ENCODE measurements at places on chromosomes 12 and 14.

DNA sequence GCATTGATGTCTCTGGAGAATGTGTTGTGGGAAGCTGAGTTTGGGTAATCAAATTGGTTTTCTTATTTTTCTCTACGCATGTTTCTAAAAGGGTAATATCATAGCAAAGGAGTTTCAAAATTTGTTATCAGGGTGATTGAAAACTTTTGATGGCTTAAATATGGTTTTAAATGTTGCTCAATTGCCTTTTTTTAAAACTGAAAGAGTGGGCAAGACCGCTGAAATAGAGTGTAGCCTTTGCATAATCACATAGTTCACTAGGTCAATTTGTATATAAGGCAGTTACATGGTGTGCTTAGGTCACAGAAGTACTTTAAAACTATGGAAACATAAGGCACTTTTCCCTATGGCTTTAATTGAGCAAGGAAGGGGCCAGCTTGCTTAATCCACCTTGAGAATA is 167.4 kb downstream of the SNAPC1 start:
- no peak for DNase-seq

DNA sequence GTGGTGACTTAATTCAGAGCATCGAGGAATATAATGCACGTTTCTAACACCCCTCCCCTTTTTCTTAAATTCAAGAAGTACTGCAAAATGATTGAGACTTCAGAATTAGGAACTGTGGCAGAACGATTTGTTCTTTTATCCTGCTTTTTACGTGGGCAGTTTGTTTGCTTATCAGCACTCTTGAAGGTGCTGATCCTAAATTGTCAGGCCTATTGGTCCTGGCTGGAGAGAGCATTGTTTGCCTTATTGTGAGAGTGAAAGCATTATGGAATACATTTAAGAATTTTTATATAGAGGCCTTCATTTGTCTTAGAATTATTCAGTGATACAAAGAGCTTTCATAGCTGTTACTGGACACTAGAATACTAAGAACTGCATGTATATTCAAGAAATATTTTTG is 59.1 kb downstream of the TMTC2 start:
- no peak for DNase-seq

DNA sequence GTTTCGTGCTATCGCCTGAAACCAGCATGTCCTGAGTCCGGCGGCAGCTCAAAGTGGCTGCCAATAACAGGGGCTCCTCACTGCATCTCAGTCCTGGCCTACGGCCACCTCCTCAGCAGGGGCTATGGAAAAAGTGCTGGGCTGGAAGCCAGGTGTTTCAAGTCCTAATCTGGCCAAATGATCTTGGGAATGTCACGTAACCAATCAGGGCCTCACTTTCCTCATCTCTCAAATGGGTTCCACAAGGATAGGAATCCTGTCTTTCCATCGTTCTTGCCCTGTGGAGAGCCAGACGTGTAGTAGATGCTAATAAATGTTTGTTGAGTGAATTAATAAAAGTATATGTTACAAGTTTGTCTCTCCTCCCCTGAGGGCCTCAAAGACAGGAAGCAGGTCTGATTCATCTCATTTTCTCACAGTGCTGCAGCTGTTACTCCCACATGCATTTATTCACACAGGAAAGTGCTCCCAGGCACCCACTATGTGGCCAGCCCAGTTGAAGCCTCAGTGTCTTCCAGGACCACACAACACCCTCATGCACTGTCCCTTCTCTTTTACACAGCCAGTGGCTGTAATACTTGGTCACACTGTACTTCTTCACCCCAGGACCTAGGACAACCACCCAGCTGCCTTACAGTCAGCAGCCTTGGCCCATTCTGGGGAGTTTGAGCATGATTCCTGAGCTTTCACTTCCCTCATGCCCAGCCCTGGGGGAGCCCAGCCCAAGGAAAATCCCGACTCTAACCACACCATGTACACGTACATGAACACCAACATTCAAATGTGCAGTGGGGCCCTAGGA is 5.0 kb downstream of the CMKLR1 start:
- no peak for DNase-seq

DNA sequence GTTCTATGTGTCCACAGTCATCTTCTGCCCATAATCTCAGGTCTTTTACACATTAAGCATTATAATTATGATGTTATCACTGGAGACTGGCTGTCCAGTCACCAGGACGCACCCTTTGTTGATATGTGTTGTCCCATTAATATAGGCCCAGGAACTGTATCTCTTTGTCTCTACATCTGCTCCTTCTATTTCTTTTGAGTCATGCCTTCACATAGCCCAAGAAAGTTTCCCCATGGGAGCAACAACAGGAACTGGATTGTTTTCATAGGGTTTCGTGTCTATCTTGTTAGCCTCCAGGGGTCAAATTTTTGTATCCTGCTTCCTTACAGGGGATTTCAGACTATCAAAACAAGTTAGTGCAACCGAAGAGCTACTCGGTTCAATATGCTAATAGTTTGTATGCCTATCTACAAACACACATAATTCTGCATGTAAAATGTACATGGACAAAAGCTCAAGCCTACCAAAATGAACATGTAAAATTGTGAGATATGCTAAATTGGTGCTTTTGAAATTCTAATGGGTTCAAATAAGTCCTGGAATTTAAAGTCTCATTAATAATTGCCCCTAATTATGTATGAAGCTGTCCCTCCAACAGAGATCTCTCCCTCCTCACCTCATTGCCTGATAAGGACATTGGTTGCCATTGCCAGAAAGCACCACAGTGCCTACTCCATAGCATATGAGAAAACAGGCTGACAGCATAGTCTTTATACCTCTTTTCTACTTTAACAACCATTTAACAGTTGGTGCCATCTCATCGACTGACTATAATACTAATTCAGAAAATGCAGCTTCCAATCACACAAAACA is 99.8 kb upstream of the DIO2 start:
- no peak for DNase-seq

GRCh38 chr12:90100579-90100978 is 391.9 kb upstream of the ATP2B1 start:
- no peak for DNase-seq

DNA sequence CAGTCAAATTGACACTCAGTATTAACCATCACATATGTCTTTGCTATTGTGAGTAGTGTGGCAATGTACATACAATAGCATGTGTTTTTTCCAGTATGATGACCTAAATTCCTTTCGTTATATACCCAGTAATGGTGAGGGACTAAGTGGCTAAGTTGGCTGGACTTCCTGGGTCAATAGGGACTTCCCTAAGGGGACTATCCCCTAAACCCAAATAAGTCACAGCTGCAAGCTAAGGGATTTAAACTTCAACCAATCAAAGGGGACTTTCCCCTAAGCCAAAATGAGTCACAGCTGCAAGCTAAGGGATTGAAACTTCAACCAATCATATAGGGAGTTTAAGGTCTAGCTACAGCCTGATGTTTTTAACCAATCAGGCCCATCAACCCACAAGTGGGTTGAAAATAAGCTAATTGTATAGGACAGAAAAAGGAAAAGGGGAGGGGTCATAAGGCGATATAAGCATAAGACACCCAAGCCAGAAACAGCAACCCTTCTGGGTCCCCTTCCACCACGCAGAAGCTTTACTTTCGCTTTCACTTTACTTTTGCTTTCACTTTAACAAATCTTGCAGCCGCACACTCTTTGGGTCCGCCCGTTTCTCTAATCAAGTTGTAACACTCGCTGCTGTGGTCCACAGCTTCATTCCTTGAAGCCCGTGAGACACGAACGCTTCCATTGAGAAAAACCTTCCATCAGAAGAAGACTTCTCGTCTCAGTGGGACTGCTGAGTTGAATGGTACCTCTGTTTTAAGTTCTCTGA is 404.4 kb downstream of the FLRT2 start:
- DNase-seq = no peak

GRCh38 chr14:50364792-50365191 is 31.9 kb downstream of the CDKL1 start:
- DNase-seq = no peak

DNA sequence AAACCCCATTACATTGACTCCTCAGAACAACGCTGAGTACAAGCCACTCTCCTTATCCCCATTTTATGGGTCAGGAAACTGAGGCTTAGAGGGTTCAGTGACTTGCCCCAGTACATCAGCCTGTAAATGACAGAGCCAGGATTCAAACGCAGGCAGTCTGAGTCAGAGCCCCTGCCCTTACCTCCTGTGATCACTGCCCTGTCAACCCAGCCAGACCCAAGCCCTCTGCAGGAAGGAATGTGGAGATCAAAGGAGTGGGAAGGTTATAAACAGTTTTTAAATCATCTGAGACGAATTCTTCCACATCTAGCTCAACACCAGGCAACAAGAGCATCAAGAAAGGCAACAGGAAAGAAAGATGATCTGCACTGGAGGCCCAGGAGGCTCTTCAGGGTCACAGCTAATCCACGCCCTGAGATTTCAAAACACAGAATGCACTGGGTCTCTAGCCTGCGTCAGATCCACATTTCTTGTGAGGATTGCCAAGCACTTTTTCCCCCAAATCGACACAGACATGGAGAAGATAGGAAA is 38.5 kb downstream of the SPTB start:
- DNase-seq = peak; percentile 96

DNA sequence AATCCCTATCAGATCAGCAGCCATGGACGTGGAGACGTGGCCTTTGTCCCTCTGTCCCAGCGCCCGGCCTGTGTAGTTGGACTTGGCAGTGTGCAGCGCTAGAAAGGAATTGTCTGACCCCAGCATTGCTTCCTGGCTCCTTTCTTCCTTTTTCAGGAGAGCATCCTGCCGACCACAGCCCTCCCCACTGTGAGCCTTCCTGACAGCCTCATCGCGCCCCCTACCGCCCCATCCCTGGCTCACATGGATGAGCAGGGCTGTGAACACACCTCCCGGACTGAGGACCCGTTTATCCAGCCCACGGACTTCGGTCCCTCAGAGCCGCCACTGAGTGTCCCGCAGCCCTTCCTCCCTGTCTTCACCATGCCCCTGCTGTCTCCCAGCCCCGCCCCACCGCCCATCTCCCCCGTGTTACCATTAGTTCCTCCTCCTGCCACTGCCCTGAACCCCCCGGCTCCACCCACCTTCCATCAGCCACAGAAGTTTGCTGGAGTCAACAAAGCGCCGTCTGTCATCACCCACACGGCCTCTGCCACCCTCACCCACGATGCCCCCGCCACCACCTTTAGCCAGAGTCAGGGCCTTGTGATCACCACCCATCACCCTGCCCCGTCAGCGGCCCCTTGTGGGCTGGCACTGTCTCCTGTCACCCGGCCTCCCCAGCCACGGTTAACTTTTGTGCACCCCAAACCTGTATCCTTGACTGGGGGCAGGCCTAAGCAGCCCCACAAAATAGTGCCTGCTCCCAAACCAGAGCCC is 40.6 kb downstream of the IL31 start:
- DNase-seq = peak; percentile 64
